Left colon (tissue), 2 donors: ENCODE measurements at places on chromosomes 12 and 14. TPM values are rescaled to one million over a fixed set of nuclear protein-coding genes. Genes with fewer than 3 reads are reported as not detected.

DNA sequence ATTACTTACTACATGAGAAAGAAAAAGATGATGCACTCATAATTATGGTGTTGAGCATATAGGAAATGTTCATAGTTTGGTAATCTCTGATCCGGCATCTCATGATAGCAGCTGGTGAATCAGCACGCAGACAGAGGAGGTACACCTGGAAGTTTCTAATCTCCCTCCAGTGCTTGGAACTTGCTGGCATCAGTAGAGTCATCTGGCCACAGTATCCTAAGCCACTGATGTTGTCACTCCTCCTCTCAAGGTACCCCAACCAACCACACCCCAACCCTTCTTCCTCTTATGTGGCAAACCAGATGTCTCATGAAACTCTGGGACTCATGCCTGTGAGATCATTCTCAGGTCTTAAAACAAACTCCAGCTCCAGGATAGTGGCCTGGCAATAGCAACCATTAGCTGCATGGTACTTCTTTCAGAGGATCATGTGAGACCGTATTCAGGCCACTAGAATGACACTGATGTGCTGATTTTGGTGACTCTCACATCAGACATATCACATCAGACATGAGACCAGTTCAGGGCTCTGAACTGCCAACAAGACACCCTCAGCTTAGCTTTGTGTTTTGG lies 143.0 kb downstream of the RASSF9 start:
- no peak for DNase-seq

GRCh38 chr14:105448706-105449111 lies 25.9 kb upstream of the CRIP2 start:
- DNase-seq, result no peak

GRCh38 chr14:90556012-90556477 lies 159.2 kb downstream of the CALM1 start:
- peak; percentile 36 for DNase-seq

- no peak for DNase-seq
Measured at GRCh38 chr12:275812-276211, 13.2 kb upstream of the SLC6A13 start.

DNA sequence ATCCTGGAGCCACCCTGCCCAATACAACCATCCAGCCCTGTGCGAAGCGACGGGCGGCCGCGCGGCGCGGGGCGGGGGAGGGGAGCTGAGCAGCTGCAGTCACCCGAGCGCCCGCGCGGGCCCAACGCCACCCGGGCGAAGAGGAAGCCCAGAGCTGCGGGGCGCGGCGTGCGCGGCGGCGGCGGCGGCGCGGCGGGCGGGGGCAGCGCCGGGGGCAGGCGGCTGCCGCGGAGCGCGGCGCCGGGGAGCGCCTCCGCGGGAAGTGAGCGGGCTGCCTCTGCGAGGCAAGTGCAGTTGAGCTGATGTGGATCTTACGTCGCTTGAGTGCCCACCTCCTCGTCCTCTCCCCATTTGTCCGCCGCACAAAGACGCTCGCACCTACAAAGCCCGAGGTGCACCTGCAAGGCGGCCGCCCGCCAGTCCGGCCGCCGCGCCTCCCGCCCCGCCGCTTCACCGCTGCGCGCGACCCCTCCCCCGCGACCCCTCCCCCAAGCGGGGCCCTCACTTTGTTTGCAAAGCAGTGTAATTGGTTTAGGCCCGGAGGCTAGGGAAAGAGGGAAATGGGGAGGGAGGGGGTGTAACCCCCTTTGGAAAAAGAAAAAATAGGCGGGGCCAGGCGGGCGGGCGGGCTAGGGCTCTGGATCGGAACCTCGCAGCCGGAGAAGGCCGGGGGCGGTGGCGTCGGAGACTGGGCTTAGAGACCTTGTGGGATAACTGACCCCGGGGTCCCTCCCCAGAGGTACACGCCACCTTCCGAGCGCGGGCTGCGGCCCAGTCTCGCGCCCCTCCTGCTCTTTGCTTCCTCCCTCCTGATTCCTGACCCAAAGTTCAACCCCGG lies at the start of the genes FOXA1 and TTC6:
FOXA1 (minus strand) TSS at position 279 of the 838 bp plus-strand sequence; CDS start at position 2, 277 bp downstream.
TTC6 (plus strand) TSS at position 659 of the 838 bp plus-strand sequence. CDS start 26,436 bp downstream, outside the sequence.
- DNase-seq, result peak; percentile 77

DNA sequence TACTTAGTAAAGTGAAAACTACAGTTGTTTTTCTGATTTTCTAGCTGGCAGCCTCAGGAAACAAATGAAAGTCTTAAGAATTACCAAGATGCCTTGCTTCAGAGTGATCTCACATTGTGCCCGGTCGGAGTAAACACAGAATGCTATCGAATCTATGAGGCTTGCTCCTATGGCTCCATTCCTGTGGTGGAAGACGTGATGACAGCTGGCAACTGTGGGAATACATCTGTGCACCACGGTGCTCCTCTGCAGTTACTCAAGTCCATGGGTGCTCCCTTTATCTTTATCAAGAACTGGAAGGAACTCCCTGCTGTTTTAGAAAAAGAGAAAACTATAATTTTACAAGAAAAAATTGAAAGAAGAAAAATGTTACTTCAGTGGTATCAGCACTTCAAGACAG lies 28.9 kb downstream of the RXYLT1 start:
- DNase-seq, result no peak

DNA sequence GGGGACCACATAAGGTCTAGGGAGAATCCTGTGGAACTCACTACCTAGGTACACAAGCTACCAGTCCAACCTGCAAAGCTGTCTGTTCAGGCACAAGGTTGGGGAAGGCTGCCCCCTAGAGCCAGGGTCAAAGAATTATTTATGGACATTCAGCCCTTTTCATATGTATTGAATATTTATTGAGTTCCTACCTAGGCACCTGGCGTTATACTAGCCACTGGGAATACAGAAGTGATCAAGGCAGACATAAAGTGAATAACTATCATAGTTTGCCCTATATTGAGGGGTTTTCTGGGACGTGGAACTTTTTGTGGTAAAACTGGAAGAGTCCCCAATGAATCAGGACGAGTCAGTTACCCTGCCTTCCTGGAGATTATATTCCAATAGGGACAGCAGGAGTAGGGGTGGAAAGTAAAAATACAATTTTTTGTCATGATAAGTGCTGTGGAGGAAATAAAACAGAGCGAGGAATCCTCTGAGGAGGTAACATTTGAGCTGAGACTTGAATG lies 5.8 kb upstream of the SLC48A1 start:
- peak; percentile 65 for DNase-seq

DNA sequence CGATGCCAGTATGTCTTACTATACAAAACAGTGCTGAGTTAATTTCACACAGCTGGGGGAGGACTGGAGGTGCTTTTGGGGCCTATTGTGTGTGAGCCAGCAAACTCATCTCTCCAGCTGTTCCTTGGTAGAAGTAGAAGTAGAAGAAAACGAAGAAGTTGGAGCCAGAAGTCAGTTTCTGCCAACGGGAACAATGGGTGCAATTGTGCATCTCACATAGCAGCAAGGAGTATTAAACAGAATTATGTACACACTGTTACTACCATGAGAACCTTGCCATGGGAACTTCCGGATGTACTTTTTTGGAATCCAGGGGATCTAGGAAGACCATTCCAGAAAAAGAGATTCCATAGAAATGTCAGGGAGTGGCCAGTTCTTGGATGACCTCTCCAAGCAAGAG lies 88.6 kb downstream of the VCPKMT start:
- DNase-seq, result no peak

DNA sequence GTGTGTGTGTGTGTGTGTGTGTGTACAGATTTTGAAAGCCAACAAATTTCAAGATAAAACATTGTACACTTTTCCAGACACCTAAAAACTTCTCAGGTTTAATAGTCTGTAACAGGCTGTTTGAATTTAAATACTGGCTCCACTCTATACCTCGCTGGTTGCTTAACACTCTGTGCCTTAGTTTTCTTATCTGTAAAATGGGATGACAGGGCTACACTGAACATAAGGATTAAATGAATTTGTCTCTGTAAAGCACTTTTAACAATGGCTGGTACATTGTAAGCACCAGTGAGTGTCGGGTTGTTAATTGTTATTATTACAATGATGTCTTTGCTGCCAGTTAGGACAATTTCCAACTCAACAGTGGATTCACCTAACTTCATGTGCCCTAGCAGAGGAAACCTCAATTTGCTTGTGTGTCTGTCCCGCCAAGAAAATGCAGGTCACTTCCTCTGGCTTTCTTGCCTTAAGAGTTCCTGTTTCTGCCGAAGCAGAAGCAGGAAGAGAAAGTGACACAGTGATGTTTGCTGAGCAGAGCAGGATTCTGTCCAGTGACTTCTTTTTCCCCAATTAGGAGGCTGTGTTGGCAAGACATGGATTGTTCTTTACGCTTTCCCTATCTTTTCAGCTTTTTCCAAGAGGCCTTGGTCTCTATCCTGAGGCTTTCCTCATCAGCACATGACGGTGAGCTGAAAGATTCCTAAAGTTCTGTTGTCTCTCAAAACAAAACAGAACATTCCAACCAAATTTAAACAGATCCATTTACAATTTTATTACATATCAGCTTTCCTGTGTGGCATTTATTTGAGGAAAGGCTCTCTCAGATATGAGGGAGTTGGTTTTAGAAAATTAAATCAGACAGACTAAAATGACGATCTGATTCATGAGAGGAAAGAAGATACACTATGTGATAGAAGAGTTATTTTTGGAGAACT lies 154.1 kb upstream of the ATP2B1 start:
- peak; percentile 36 for DNase-seq

GRCh38 chr14:103073876-103074728 lies 9.9 kb upstream of the LBHD2 start:
- DNase-seq, result peak; percentile 28

DNA sequence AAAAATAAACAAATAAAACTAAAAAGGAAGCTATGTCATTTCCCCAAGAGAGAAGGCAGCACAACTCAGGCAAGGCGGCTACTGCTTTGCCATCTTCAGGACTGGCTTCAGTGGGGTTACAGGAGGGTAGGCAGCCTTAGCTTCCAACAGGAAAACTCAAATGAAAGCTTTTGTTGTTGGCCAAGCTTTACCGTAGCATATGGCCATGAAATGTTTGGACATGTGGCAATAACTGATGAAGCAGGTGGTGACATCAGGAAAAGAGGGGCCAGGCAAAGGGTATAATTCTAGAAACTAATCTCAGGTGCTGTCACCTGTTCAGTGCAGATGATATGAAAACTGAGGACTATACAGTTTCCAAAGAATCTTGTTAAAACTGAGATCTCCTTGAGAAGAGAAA lies 22.8 kb upstream of the NPFF start:
- no peak for DNase-seq

GRCh38 chr12:12510141-12510540 lies 52.5 kb downstream of the DUSP16 start:
- no peak for DNase-seq

- DNase-seq, result no peak
Measured at GRCh38 chr12:59657711-59658110, 61.9 kb downstream of the SLC16A7 start.

DNA sequence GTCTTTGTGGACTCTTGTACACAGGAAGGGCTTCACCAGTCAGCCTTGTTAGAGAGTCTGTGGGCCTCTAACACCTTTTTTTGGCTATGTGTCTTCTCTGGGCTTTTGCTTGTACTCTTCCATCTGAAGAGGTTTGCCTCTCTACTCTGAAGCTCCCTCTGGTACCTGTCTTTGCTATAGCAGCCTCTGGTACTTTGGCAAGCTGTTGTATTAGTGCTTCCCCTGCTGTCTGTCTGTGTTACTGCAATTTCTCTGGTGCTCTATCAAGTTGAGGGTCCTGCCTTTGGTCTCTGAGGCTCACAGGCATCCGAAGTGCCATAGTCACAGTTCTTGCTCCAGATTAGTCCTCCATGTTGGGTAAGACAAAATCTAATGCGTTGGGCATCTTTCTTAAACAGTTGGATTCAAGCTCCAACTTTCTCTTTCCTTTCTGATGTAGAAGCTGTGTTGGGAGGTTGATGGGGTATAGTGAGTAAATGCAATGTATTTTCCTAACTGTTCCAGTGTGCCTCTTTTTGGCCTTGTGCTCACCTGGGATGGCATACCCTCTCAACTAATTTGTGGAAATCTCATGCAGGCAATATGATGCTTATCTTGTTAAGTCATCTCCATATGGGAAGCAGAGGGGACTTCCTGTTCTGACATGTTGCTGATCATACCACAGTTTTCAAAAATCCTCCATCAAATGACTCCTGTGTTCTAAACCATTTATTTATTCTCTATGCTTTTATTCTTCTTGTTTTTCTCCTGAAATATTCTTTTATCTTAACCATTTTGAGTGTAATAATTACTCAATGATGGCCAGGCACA lies 88.8 kb downstream of the ATF7IP start:
- DNase-seq, result no peak

GRCh38 chr12:69071091-69071370 lies 138.1 kb upstream of the CPM start:
- DNase-seq, result no peak

DNA sequence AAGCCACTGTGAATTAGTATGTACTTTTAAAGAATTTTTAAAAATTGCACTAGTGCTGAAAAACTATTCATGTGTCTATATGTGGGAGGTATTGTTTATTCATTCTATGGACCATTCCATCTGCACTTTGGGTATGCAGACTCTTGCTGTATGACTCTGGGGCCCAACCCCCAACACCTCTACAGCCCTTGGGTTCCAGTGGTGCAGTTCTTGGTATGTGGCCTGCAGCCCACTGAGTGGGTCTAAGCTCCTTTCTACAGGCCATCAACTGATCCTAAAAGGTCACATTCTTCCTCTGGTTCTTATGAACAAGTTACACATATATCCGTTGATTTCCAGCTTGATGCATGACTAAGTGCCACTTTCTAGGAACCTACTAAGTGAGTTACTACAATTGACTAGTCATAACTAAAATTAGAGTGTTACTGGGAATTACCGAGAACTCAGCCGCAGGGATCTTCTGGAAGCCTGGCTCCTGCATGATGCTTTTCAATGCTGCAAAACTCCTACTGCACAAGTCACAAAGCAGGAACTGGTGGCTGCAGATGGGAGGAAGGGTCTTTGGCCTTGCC lies 62.4 kb upstream of the MED13L start:
- no peak for DNase-seq

DNA sequence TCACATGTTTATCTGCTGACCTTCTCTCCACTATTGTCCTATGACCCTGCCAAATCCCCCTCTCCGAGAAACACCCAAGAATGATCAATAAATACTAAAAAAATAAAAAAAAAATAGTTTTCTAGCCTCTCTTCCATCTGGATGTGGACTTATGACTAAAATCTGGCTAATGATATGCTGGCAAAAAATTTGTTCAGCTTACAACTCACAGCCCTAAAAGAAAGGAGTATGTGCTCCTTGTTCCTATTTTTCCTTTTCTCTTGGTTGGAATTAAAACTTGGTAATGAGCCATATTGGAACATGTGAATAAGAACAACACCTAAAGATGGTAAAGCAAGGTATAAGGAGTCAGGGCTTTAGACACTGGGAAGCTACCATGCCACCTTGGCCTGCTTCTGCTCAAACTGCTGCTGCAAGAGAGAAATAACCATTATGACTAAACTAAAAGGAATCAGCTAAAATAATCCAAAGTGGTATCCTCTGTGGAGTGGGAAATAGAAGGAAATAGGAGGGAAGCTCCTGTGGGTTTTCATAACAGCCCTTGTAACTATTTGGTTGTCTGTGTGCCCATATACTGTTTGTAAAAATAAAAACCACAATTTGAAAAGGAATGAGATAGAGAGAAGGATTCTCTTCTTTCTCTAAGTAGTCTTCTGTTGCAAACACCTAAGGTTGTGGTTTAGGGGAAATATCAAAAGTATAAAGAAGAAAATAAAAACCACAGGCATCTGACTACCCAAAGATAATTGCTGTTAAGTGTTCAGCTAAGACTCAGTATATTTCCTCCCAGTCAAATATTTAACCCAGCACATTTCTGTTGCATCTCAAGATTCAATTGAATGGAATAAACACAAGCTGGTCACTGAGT lies 53.8 kb downstream of the SDR9C7 start:
- DNase-seq, result no peak

Gene LPAR5
- total RNA-seq, result 25.6 TPM

Gene CTSG
- 1.3 TPM for total RNA-seq

Gene TCL1A
- 0.40 TPM for total RNA-seq

Gene IL31
- total RNA-seq, result not detected

Gene SLC7A8
- total RNA-seq, result 33.6 TPM

Gene FAIM2
- 1.2 TPM for total RNA-seq

Gene COQ5
- 35.1 TPM for total RNA-seq
